ENCODE measurements at places on chromosomes 16 and 17. TPM values are rescaled to one million over a fixed set of nuclear protein-coding genes. Genes with fewer than 3 reads are reported as not detected.

Gene TPSB2
- 5.6 TPM for total RNA-seq

Gene TMEM204
- 27.8 TPM for total RNA-seq

Gene PLCD3
- total RNA-seq, result 30.8 TPM

DNA sequence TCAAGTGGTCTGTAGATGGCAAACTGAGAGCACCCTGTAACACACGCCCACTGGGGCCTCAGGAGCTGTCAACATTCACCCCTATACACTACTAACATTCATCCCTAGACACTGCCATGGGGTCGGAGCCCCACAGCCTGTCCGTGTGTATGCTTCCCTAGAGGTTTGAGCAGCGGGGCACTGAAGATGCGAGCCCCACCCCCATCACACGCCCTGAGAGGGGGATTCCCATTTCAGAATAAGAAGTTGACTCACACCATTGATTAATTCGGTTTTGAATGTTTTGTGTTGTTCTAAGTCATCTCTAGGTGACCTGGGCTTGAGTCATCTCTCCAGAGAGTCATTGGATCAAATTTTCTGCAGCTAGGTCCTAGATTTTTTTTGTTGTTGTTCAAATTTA, 37.3 kb upstream of the MMD start:
- no peak overlapping the region for H3K4me3 ChIP-seq
- no peaks in the 10 kb centered on the region for H3K4me1 ChIP-seq
- H3K36me3 ChIP-seq, result no peaks in the 10 kb centered on the region
- no peak overlapping the region for H3K27ac ChIP-seq

GRCh38 chr17:70984873-70985272, 815.5 kb downstream of the KCNJ2 start:
- H3K4me3 ChIP-seq, result no peak overlapping the region
- H3K36me3 ChIP-seq, result no peaks in the 10 kb centered on the region
- no peak overlapping the region for H3K27ac ChIP-seq

GRCh38 chr17:17206124-17206912, at the start of gene PLD6:
TSS of gene PLD6 (minus strand) at chr17:17206333. CDS start at chr17:17206286, 47 bp downstream.
- peak within 1 kb of the TSS; percentile 74 for H3K4me3 ChIP-seq
- no peaks in the 10 kb centered on the region for H3K27me3 ChIP-seq
- H3K36me3 ChIP-seq, result no peaks in the 10 kb centered on the region

DNA sequence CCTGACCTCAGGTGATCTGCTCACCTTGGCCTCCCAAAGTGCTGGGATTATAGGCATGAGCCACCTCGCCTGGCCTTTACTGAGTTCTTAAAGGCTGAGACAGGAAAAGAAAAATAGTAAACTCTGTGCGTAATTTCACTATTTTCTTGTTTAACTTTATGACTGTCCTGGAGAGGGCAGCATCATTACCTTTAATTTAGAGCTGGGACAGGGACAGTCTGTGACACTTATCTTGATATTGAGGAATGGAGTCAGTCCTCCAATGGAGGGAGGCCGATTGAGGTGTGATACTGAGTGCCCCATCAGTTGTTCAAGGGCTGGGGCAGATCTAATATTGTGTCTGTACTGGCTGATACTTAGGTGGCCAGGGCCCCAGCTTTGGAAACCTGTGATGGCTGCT, 21.5 kb upstream of the SPN start:
- H3K27me3 ChIP-seq, result no peaks in the 10 kb centered on the region
- H3K4me1 ChIP-seq, result no peaks in the 10 kb centered on the region
- no peak overlapping the region for H3K4me3 ChIP-seq
- H3K36me3 ChIP-seq, result no peaks in the 10 kb centered on the region

Data from breast epithelium (tissue), 4 donors.